Right renal pelvis (tissue), 4 donors: ENCODE measurements at places on chromosomes 12 and 14. TPM values are rescaled to one million over a fixed set of nuclear protein-coding genes. Genes with fewer than 3 reads are reported as not detected.

Gene ACTN1
- polyA plus RNA-seq = 71.2 TPM

Gene PPP4R4
- polyA plus RNA-seq = 0.26 TPM

- DNase-seq = peak; percentile 70
Measured at GRCh38 chr12:100141998-100142850, 450 bp downstream of the BLTP3B start.

- DNase-seq = no peak
Measured at GRCh38 chr12:128798571-128799341, 25.0 kb downstream of the SLC15A4 start.

DNA sequence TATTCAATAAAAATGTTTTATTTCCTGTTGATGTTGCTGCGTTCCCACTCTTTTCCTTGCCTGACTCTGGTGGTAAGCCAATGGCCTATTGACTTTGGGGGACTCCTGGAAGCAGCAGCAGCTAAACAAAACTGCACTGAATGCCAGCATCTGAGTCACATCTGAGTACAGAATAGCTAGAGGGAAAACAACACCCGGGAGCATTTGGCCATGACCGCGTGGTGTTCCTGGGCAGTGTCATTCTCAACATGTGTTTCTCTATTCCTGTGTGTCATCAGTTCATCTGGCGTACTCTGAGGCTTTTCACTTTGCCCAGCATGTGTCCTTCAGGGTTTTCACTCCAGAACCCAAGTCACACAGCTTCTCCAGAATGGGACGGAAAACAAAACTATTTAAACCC, 238.8 kb downstream of the PAWR start:
- DNase-seq = no peak

DNA sequence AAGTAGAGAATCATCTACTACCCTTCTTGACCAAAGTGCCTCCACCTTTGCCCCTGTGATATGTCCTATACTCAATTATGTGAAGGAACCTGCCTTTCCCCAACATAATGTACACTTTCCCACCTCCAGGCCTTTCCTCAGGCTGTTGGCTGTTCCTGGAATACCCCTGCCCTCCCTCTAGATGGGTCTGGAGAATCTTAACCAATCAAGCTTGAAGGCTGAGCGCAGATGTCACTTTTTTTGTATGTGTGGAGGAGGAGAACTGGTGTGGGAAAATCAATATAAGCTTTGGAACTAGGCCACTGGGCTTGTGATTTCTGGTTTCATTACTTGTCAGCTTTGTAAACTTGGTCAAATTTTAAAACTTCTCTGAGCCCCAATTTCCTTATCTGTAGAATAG, 4.7 kb downstream of the BMAL2 start:
- no peak for DNase-seq

GRCh38 chr12:68638171-68638570, 27.5 kb downstream of the RAP1B start:
- DNase-seq = no peak

DNA sequence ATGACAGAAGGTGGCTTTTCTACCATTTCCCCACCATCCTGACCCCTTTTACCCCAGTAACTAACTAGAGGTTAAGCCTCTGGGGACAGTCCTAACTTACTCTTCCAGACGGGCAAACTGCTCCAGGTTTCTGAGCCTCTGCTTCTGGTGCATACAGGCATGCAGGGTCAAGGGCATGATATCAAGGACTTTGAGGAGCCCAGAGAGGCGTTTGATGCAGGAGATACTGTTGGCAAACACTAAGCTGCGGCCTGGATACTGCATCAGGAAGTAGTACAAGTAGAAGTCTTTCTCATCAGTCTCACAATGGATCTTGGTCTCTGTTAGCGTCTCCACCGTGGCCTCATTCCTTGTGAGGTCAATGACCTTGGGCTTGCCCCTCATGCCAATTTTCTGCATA, 21.0 kb downstream of the DDX24 start:
- DNase-seq = no peak

DNA sequence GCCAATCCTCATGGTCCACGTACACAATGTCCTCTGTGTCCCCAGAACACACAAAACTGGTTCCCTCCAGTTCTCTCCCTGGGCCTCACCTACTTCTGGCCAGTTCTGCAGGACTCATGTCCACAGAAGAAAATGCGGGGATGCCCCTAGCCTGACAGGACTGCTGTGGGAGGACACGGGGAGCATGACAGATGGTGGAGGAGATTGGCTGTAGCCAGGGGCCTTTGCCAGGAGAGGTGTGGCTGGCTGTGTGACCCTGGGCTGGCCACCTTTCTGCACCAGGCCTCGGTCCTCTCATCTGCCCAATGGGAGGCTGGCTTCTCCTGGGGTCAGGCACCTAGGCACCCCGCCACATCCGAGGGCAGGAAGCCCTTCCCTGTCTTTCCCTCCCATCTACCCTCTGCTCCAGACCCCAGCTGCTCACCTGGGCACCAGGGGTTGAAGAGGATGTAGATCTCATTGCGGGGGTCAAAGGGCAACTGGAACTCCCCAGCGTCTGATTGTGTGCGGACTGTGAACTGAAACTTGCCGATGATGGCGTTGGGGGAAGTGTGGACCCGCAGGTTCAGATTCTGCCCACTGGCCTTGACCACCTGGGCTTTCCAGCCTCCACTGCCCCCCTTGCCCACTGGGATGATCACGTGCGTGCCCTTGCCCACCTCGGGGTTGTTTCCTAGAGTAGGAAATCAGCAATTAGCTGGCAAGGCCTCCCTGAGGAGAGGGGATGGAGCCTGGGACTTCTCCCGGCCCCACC, 2.8 kb downstream of the TGM1 start:
- DNase-seq = no peak

DNA sequence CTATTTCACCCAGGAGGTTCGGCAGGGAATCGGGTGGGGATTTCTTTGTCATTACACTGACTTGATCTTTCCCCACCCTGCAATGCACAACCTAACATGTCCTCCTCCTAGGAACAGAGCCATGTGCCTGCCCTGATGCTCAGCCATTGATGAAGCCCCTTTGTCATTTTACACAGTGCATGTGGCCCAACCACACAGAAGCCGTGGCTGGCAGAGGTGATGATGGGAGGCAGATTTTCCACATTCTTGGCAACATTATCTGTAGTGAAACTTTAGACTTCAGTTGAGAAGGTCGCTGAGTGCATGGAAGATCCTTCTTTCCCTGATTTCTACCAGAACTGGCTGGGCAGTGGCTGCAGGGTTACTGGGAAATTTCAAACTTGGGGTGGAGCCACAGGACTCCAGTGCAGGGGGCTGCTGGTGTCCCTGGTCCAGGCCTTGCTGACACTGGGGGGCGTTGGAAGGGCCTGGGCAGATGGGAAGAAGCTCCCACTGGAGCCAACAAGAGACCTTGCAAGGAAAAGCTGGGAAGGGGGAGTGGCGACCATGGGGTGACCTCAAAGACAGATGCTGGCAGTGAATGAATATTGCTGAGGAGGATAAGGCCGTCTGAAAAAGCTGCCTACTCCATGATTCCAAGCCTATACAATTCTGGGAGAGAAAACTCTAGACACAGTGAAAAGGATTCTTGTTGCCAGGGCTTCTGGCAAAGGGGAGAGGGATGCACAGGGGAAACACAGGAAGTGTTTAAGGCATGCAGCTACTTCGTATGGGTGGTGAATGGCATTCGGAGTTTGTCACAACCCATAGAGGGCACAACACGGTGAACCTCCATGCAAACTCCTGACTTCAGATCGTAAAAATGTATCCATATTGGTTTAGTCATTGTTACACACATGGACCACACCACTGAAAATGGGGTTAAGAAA, 41.8 kb upstream of the P2RX7 start:
- DNase-seq = no peak

DNA sequence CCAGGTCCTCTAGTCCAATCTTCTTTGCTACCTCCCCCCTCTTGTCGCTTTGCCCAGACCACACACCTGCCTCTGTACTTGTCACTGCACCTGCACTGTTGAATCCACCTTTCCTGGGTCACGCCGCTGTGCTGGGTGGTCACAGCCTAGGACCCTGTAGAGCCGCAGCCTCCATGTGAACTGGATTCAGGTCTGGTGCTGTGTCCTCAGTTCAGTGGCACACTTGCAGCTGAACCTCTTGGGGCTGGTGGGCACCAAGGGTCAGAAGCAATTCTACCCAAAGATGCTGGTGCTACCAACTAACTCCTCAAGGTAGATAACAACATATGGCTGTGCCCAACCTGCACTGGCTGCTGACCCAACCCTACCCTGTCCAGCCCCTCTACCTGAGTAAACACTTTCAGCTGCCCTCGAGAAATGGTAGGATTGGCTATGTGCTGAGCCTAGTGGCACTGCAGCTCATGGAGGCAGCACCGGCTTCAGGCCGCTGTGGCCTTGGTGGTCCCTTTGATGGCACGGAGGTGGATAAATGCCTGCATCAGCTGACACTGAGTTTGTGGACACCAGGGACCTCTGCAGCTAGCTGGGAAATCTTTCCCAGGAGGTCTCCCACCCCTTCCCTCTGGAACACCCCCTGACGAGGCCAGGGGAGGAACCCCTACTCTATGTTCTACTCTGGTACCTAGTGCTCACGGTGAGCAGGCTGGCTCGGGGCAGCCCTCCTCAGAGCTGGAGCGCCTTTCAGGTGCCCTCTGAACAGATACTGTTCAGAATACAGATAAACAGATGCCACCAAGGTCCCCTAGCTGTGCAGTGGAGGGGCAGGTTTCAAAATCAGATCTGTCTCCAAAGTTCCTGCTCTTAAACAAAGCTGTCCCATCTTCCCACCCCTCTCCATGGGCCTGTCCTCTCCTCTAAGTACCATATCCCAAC, 14.3 kb downstream of the AGAP2 start:
- no peak for DNase-seq

GRCh38 chr14:98133806-98134205, 1138.2 kb downstream of the BCL11B start:
- DNase-seq = no peak
